RPMI7951 (cell line): ENCODE measurements at places on chromosomes 5 and 9. TPM values are rescaled to one million over a fixed set of nuclear protein-coding genes. Genes with fewer than 3 reads are reported as not detected.

DNA sequence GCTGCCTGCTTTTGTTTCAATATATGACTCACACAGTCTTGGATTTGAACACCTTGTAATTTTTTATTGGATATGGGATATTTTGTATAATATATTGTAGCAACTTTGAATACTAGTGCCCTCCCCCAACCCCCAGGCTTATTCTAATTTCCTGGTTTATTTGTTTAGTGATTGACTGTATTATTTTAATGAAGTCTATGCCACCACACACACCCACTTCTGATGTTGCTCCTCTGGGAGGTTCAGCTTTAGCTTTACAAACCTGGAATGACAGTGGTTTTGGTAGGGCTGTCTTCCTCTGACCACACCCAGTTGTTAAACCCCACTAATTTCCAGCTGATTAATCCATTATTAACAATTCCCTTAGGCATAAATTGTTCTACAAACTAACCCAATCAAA is 206.1 kb upstream of the NFIL3 start:
- no peak for DNase-seq

DNA sequence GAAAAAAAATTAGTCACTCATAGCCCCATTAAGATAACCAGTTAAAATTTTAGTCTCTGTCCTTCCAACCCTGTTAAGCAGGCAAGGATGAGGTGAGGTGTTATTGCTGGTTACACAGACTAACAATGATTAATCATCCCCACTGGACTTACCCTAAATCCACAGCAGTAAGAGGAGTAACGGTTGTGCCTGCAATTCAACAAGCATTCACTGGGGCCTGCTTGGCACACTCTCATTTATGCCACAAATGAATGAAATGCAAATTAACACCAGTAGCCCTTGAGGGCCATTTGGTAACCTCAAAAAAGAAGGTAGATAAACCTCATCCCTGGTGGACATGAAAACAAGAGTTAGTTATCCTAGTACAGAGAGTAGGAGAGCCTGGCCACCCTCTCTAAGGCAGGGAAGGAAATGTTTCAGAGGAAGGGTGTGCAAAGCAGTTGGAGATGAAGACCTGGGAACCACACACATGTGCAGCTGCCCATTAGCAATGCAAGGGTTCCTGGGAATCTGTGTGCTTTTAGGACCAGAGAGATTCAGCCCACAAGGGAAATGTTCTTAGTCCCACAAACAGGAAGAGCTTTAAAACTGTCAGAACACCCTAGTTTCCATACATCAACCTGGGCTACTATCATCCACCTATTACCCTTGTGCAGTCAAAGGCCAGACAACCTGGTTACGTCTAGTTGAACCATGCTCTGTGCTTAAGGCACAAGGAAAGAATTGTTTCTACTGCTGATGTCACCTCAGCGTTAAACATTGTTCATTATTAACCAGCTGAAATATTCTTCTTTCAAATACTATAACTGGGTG is 7.7 kb downstream of the LHFPL2 start:
- peak; percentile 69 for DNase-seq

DNA sequence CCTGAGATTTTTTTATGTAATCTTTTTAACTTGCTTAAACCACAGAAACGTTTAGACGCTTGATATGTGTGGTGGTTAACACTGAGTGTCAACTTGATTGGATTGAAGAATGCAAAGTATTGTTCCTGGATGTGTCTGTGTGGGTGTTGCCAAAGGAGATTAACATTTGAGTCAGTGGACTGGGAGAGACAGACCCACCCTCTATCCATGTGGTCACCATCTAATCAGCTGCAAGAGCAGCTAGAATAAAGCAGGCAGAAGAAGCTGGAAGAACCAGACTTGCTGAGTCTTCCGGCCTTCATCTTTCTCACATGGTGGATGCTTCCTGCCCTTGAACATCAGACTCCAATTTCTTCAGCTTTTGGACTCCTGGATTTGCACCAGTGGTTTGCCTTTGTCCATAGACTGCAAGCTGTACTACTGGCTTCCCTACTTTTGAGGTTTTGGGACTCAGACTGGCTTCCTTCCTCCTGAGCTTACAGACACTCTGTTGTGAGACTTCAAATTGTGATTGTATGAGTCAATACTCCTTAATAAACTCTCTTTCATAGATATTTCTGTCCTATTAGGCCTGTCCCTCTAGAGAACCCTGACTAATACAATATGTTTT is 816.0 kb upstream of the CDH9 start:
- peak; percentile 39 for DNase-seq

GRCh38 chr9:131605770-131606590 is 60.7 kb downstream of the PRRT1B start:
- no peak for DNase-seq

AIF1L gene
- total RNA-seq, result 0.39 and 0.72 TPM in 2 replicates

FAM81B gene
- not detected in 2 replicates for total RNA-seq
